Sciatic nerve (tissue), 2 donors: ENCODE measurements at places on chromosomes 2 and 18.
A peak's percentile ranks its signal among the peaks of the same experiment; 100 is the strongest.

- no peak for DNase-seq
Observed at GRCh38 chr2:30179536-30179935, 32.7 kb downstream of the YPEL5 start.

- no peak for DNase-seq
Observed at GRCh38 chr18:47150824-47151366, 595 bp upstream of the HDHD2 start.

DNA sequence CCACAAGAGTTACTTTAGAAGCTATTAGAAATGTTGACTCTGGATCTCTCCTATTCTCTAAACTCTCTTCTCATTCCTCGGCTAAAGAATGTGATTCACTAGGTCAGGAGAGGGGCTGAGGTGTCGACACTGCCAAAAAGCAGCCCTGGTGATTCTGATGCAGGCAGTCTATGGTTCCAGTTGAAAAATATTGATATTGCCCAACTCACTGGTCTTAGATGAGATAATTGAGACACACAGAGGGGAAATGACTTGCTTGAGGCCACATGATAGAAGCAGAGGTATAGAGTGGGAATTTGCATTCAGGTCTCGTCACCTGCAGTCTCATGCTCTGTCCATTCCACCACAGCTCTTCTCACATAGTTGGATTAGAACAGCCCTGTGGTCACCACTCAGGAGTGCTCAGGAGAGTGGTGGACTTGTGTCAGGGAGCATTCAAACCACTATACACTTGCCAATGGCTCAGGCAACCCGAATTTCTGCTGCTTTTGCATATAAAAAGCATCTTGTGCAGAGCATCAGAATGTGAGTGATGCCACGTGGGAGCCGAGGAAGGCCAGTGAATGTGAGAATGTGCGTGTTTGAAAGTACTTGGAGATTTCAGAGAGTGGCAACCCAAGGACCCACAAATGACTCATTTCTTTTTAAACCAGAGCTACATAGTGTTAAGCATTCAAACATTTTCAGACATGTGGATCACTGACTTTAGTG lies 65.1 kb upstream of the CTLA4 start:
- DNase-seq = no peak

- no peak for DNase-seq
Observed at GRCh38 chr2:219511547-219512325, 2.5 kb upstream of the ASIC4 start.

DNA sequence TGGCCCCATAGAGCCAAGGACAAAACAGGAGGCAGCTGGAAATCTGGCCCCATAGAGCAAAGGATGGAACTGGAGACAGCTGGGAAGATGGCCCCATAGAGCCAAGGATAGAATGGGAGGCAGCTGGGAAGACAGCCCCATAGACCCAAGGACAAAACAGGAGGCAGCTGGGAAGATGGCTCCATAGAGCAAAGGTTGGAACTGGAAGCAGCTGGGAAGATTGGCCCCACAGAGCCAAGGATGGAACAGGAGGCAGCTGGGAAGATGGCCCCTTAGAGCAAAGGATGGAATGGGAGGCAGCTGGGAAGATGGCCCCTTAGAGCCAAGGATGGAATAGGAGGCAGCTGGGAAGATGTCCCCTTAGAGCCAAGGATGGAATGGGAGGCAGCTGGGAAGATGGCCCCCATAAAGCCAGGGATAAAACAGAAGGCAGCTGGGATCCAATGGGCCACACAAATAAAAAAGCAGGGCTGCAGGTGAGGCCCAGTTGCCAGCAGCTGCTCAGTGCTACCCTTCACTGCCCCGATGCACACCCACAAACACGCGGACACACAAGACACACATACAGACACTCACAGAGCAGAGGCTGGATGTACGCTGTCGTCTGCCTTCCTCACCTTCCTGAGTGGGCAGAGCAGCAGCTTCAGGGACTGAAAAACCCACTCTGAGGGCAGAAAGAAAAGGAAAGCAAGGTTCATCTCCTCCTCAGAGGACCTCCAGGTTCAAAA lies 505.4 kb upstream of the MYT1L start:
- DNase-seq = no peak

DNA sequence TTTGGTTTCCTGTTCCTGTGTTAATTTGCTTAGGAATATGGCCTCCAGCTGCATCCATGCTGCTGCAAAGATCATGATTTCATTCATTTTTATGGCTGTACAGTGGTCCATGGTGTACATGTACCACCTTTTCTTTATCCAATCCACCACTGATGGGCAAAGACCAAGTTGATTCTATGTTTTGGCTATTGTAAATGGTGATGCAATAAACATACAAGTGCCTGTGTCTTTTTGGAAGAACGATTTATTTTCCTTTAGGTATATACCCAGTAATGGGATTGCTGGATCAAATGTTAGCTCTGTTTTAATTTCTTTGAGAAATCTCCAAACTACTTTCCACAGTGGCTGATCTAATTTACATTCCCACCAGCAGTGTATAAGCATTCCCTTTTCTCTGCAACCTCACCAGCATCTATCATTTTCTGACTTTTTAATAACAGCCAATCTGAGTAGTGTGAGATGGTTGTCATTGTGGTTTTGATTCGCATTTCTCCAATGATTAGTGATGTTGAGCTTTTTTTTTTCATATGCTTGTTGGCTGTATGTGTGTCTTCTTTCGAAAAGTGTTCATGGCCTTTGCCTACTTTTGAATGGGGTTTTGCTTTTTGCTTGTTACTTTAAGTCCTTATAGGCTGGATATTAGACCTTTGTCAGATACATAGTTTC lies 19.4 kb downstream of the EXOC6B start:
- no peak for DNase-seq

DNA sequence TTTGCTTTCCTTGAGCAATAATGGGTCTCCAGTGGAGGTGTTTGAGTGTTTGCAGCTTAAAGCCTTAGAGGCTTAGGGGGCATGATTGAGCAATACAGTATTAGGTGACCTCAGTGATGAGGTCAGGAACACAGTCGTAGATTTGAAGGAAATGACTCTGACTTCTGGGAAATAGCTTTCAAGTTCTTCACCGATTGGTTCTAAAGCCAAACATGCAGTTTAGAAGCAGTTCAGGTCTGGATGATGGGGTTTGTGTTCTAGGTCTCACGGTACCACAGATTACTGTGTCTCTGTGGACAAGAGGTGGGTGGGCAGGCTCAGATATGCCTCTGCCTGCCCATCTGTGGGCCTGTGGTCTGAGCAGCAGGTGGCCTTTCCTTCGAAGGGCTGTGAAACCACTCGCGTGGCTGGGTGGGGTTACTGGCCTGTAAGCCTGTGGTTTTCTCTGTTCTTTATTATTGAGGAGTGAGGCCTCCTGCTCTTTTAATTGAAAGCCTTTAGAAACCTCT lies 7.8 kb downstream of the MTHFD2 start:
- DNase-seq = no peak

DNA sequence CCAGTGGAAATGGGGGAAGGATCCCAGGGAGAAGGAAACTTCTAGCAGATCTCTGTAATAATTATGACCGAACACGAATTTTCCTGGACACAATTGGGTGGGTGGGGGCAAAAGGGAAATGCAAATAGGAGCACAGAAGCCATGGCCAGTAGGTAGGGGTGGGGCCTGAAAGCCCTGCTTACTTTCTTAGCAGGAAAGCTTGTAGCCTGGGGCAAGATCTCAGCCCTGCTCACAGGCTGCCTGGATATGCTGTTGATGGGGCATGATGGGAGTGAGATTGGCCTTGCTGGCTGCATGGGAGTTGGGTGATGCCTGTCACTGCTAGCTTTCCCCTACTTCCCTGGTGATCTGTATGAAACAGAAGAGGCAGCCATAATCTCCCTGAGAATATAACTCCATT lies 45.9 kb upstream of the SPOPL start:
- no peak for DNase-seq

DNA sequence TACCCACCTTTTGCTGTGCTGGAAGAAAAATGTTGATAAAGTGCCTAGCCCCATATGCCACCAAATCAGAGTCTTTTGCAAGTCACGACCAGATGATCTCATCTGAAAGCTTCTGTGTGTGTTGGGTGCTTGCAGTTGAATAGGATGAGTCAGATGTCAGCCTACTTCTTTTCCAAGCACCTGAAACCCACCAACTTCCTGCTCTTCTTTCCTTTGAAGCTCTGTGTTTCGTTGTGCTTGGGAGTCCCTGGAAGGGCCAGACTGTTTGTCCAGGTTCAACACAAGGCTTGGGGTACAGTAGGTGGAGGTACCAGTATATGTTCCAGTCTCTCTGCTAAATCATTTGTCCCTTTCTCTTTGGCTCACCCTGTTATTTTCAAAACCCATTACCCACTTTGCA lies 36.8 kb upstream of the LCLAT1 start:
- DNase-seq = no peak

DNA sequence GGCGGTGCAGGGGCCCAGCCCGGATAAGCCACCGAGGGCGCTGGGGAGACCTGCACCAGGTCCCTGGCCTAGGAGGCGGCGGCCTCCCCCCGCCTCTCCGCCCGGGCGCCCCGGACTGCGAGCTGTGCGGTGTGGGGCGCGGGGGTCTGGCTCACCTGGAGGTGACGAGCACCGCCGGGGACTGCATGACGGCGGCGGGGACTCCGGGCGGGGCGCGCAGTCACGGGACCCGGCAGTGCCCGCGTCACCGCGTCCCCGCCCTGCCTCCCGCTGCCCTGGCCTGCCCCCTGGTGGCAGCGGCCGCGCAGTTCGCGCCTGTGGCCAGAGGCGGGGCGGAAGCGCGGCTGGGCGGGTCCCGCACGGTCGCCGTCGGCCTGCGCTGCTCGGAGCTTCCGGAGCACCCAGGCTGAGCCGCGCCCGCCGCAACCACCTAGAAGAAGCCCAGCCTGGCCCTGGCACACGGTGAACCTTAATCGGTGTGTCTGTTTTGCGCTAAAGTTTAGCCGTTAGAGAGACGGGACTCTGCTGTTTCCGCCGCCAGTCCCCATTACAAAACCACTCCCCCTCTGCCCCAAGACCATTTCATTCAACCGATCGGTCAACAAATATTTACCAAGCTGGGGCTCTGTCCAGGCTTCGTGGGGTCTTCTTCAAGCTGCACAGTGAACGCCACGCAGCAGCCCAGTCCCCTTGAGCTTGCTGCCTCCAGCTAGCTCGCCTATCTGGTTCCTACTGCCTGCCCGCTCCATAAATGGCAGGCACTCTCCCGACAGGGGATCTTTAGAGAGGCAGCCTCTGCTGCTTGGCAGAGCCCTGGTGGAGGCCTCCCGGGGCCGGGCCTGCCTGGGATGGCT lies at the start of gene HS1BP3:
Gene HS1BP3, minus strand, starts transcription at position 222 of the 854 bp plus-strand sequence. Its CDS starts 35 bp downstream, at position 187.
- DNase-seq = peak; percentile 90

- no peak for DNase-seq
Observed at GRCh38 chr2:12433626-12433990, 283.1 kb upstream of the TRIB2 start.

DNA sequence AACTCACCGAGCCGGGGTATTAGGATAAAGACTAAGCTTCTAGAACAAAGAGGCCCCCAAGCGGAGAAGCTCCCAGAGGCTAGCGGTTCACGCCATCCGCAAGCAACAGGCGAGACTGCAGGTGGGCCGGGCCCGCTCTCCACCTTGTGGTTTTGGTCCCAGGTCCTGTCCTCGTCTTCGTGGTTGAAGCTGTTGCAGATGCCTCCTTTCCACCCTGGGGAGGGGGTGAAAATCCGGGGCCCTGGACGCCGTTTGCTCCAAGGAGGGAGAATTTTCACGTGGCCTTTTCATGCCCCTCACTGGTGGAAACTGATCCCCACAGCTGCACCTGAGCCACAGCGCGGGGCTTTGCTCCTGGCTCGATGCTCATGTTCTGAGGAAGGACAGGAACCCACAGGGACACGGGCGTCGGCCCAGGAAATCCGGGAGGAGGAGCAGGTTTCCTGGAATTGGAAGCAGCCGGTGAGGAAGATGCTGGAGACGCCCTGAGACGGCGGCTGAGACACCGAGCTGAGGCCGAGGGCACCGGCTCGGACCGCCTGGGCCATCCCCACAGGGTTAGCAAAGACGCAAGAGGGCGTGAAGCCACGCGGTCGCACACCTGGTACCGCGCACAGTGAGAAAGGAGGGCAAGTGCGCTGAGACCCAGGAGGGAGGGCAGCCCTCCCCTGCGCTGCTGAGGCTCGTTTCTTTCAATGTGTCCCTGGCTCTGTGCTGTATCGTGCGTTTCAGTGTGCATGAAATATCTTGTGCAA lies 54.7 kb upstream of the SALL3 start:
- DNase-seq = peak; percentile 52

DNA sequence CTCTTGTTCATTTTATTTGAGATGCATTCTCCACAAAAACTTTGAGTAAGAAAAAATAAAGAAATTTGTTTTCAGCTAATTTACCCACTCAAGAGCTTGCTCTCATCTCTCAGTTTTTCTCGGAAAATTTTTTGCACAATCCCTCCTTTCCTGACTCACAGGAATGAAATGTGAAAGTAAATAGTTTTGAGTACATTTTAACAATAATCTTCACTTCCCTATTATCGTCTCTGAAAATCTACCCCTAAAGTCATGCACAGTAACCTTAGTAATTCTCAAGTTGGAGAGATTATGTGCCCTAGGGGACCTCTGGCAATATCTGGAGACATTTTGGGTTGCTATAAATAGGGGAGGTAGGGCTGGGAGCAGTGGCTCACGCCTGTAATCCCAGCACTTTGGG lies 2.6 kb downstream of the CYB5A start:
- no peak for DNase-seq

- no peak for DNase-seq
Observed at GRCh38 chr2:197033222-197033621, 106.7 kb upstream of the PGAP1 start.

GRCh38 chr2:20667531-20668401 lies 822 bp downstream of the GDF7 start:
- DNase-seq = no peak

- no peak for DNase-seq
Observed at GRCh38 chr18:37471637-37472036, 94.0 kb downstream of the CELF4 start.

DNA sequence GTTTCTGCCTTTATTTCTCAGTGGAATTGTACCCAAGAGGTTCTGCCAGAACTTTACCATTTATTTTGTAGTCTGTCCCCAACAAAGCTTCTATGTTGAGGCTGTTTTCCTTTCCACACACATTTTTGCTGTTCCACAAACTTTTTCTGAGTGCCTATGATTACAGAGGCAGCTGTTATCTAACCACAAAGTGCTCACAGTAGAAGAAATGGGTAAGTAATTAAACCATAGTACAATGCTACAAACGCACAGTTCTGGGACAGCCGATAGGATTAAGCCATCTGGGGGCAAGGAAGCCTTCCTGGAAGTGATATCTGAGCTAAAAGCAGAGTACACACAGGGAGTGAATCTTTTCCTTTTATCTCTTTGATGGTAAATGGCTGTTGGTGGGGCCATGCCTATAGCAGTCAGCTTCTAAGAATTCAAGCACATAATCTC lies 3.9 kb upstream of the MGAT4A start:
- DNase-seq = no peak

GRCh38 chr2:9656270-9656766 lies 25.5 kb upstream of the YWHAQ start:
- DNase-seq = no peak

- peak; percentile 78 for DNase-seq
Observed at GRCh38 chr2:47083886-47084687, 71.0 kb downstream of the STPG4 start.

- DNase-seq = no peak
Observed at GRCh38 chr18:35603008-35603407, 21.5 kb downstream of the GALNT1 start.

GRCh38 chr2:31547485-31547884 lies 33.3 kb downstream of the SRD5A2 start:
- no peak for DNase-seq

- DNase-seq = no peak
Observed at GRCh38 chr18:2396162-2396505, 175.2 kb downstream of the METTL4 start.
